ENCODE measurements at places on chromosomes 6 and 20. TPM values are rescaled to one million over a fixed set of nuclear protein-coding genes. Genes with fewer than 3 reads are reported as not detected.

MRPS26 gene
- total RNA-seq, result 148 TPM

BCLAF1 gene
- 98.3 TPM for total RNA-seq

HSPA1L gene
- total RNA-seq, result 2.0 TPM

ITCH gene
- total RNA-seq, result 32.2 TPM

RALGAPA2 gene
- total RNA-seq, result 2.1 TPM

ENPP5 gene
- total RNA-seq, result not detected

LPA gene
- total RNA-seq, result 0.09 TPM

DPPA5 gene
- not detected for total RNA-seq

TUBB2A gene
- 88.7 TPM for total RNA-seq

DUSP15 gene
- total RNA-seq, result 1.0 TPM

HLA-DMB gene
- 1.7 TPM for total RNA-seq

GABBR1 gene
- total RNA-seq, result 3.7 TPM

CST5 gene
- not detected for total RNA-seq

LY86 gene
- total RNA-seq, result not detected

RIMS1 gene
- not detected for total RNA-seq

DACT2 gene
- total RNA-seq, result 0.08 TPM

GSTA2 gene
- not detected for total RNA-seq

VGLL2 gene
- not detected for total RNA-seq

ABHD16B gene
- total RNA-seq, result not detected

ENPP4 gene
- 0.23 TPM for total RNA-seq

C20orf141 gene
- total RNA-seq, result 0.29 TPM

TMEM244 gene
- not detected for total RNA-seq

IL17A gene
- not detected for total RNA-seq

RHAG gene
- not detected for total RNA-seq

SMOC2 gene
- not detected for total RNA-seq

MACROD2 gene
- total RNA-seq, result 0.65 TPM

INSM1 gene
- not detected for total RNA-seq

All from A549 treated with Hydrocortisone at 1 μM for 4 hours (cell line).